ENCODE measurements at places on chromosomes 1 and 21.
A peak's percentile ranks its signal among the peaks of the same experiment; 100 is the strongest.

- peak overlapping the region; percentile 90 for H3K27ac ChIP-seq
- peaks cover 50% of the 10 kb centered on the region for H3K36me3 ChIP-seq
- DNase-seq = no peak
- no peaks in the 10 kb centered on the region for H3K27me3 ChIP-seq
Measured at GRCh38 chr1:45009956-45010854, 919 bp downstream of the HECTD3 start.

DNA sequence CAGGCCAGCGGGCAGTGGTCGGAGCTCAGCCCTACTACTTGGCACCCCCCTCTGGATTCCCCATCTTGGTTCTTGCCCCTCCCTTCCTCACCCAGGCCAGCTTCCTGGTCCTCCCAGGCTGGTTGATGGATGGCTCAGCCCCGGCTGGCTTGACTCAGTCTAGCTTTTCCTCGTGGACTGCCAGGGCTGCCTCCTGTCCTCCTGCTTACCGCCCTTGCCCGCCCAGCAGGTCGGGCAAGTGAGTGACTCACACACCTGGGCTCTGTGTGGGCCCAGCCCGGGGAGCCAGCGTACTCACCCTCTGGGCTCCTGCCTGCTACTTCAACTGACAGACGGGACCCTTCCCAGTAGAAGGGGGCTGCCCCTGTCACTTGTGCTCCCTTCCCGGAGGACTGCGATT lies 19.5 kb upstream of the ARHGEF10L start:
- DNase-seq = no peak
- no peaks in the 10 kb centered on the region for H3K36me3 ChIP-seq
- H3K27me3 ChIP-seq = no peaks in the 10 kb centered on the region
- peaks cover 18% of the 10 kb centered on the region for H3K4me1 ChIP-seq

DNA sequence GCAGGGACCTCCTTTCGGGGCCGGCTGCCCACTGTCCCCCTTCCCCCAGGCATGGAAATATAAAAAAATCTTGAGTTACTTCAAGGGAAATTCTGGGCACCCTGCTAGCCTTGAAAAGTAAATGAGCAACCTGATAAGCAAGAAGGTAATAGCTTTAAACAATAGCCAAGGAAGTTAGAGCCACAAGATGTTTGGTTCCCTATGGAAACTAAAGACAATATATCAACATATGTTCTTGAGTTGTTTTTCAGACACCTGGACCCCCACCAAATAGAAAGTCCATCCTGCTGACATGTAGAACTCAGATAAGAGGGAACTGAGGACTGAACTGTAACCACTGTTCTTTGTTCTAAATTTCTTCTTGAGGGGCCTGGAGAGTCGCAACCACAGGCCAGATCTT lies 19.3 kb upstream of the SLC35A3 start:
- H3K4me1 ChIP-seq = no peaks in the 10 kb centered on the region
- H3K27ac ChIP-seq = no peak overlapping the region
- no peak overlapping the region for H3K4me3 ChIP-seq
- no peaks in the 10 kb centered on the region for H3K27me3 ChIP-seq
- no peaks in the 10 kb centered on the region for H3K36me3 ChIP-seq

DNA sequence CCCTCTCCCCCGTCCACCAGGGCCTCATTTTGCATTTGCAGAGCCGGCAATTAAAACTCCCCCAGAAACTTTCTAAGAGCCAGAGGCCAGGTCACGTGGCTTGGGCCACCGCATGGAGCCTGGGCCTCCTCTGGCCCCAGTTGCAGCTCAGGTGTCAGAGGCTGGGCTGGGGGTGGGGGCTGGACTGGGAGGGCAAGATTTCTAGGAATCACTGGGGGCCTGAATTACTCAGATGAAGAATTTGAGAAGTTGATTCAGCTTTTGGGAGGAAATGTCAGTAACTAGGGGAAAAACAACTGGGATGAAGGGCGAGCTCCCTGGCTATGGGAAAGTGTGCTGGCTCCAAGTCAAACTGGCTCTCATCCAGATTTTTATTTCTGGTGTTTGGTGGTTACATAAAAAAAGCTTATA lies 151.0 kb downstream of the CDC7 start:
- no peaks in the 10 kb centered on the region for H3K36me3 ChIP-seq
- H3K4me1 ChIP-seq = peaks cover 22% of the 10 kb centered on the region
- H3K4me3 ChIP-seq = no peak overlapping the region
- H3K27me3 ChIP-seq = no peaks in the 10 kb centered on the region

DNA sequence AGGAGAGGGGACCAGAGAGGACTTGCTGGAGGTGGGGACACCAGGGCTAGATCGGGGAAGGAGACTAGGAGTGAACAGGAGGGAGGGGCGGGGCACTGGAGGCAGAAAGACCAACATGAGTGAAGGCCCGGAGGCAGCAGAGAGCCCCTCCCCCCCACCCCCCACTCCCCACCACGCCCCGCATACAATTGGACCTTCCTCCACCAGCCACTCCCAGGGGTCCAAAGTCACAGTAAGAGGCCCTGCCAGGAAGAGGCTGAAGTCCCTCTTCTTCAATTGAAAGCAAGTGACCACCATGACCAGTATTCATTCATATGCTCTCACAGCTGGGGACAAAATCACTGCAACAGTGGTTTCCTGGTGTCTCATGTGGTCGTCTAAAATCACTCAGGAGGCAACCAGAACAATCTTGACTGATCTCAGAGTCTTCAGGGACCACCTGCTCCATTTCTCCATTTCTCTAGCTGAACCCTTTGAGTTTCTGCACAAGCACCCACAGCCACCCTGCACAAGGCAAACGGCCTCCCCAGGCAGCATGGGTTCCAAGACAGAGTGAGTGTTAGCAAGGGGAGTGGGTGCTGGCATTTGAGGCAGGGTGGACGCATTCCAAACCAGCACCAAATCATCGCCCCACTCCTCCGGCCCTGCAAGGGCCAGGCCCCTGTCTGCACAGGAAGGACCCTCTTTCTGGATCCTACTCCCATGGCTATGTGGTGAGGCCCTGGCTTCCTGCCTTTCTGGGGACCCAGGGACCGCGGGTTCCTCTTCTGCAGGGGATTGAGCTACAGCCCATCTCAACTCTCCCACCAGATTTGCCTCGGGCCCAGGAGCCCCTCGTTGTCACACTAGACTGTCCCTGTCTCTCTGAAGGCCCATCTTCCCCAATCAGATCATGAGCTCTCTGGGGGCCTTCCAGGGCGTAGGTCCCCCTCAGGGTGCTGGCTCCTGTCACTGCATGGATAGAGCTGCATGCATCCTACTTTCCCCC lies 17.0 kb downstream of the LAPTM5 start:
- H3K36me3 ChIP-seq = peaks cover 6% of the 10 kb centered on the region
- no peak for DNase-seq
- H3K4me3 ChIP-seq = no peak overlapping the region
- H3K4me1 ChIP-seq = peaks cover 6% of the 10 kb centered on the region
- H3K27ac ChIP-seq = no peak overlapping the region
